Activated naive CD4-positive, alpha-beta T cell (primary cell): ENCODE measurements at places on chromosomes 16 and 17.

- DNase-seq: no peak
Measured at GRCh38 chr16:77191259-77191969, 424 bp downstream of the MON1B start.

DNA sequence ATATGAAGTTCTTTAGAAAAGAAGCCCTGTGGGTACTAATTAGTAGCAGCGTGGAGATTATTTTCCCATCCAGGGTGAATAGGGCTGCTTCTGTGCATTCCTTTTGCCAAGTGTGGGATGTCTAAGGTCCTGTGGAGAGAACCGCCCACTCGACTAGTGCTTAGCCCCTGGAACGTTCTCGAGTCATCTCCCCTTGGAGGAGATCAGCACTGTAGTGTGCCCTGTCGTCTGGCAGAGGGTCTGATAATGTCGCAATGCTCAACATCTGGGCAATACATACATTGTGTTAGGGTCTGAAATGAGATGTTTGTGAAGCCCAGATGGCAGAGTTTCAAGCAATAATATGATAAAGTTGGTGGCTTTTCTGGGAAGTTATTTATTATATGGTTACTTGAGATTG lies 64.8 kb downstream of the SPECC1 start:
- DNase-seq: no peak

- no peak for DNase-seq
Measured at GRCh38 chr16:83343935-83344366, 463.8 kb upstream of the HSBP1 start.

GRCh38 chr17:74176546-74177001 lies 26.9 kb upstream of the RPL38 start:
- no peak for DNase-seq

DNA sequence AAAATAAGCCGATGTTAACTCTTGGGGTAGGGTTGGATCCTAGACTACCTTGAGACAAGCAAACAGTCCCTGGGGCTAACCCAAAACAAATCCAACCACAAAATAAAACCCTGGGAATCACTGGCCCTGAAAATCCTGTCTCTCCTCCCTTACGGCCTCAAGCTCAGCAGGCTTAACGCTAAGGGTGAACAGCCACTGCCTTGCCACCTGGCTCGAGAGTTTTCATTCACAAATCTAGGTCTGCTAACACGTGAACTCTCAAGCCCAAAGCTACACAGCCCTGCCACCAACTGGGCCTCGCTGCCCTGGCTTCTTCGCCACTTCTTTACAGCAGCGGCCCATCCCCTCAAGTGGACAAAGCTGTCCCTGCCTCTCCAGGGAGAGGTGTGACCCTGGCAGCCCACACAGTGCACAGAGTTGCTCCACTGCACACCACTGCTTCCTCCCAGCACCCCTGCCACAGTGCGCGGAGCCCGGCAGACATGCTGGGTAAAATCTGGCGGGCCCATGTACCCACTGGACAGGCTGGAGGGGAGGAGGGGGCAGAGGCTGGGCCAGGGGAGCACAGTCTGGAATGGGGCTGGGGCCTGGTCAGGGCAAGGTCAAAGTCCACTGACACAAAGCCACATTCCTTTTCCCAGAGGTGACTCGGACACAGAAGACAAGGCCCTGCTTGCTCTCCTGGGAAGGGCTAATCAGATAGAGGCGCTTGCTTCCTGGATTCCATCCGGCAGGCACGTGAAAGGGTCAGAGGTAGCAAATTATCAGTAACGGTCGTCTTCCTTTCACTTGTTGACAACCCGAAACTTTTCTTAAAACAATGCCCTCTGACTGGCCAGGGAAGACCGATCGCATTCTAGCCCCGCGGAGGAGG lies 996 bp downstream of the PCYT2 start:
- no peak for DNase-seq
